GOT3 (cell line): ENCODE measurements at places on chromosomes 7 and 10.

DNA sequence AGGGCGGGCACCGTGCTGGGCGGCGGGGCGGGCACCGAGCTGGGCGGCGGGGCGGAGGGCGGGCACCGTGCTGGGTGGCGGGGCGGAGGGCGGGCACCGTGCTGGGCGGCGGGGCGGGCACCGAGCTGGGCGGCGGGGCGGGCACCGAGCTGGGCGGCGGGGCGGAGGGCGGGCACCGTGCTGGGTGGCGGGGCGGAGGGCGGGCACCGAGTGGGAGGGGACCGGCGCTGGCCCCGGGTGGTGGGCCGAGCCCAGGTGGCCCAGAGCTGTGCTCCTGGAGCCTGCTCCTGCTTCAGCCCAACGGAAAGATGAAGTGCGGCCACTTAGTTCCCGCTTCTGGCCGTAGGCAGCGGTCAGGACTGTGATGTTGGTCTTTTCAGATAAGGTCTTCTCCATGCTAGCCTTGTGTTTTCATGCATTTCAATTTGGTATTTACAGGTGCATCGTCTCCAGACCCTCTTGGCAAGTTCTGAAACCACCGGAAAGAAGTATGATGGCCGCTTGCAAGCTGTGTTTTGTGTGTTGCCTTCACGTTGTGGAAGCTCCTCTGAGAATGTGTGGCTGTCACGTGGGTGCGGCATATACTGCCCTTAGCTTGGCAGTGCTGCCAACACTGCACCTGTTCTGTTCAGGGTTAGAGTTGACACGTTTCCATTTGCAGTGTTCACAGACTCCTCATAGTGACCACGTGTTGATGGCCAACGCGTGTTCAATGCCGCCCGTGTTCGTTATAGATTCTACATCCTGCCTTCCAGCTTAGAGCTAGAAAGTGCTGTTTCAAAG is 25.2 kb downstream of the IQCE start:
- no peak for DNase-seq

DNA sequence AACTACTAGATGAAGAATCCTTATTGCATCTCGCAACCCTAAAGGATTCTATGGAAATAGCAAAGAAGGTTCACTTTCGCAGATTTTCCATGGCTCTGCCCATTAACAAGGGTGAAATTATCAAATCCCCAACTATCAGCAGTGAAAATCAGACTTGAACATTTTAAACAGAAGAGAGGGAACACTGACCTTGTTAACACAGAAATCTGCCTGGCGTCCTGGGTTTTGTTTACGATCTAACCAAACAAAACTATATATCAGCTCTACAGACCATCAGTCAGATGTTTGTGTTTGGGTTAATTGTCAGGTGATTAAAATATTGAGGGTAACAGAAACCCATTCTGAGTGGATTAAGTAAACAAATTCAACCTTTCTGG is 1.9 kb downstream of the CTTNBP2 start:
- DNase-seq, result no peak

- no peak for DNase-seq
These were observed 36.1 kb downstream of the KCTD7 start for GRCh38 chr7:66664590-66665293.

- no peak for DNase-seq
These were observed 11.3 kb upstream of the LAMB1 start for GRCh38 chr7:108014215-108014614.

DNA sequence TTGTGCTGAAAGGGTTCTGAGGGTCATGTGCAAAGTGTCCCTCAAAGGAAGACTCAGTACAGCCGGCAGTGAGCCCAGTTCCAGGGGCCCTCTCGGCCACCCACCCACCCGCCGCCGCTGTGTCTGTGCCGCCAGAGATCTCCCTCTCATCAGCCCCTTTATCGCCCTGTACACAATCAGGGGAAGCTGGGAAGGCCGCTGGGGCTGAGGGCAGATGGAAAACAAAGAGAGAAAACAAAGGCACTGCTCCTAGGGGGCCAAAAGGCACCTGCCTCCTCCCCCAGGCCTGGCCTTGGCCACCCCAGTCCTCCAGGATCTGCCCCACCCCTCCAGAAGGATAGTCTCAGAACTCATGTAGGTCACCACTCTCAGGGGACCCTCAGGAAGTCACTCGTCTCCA is 67.0 kb downstream of the ZMIZ1 start:
- DNase-seq, result no peak

- no peak for DNase-seq
These were observed 54.1 kb downstream of the BBS9 start for GRCh38 chr7:33183504-33183903.

GRCh38 chr10:32923849-32924248 is 34.2 kb downstream of the ITGB1 start:
- no peak for DNase-seq

DNA sequence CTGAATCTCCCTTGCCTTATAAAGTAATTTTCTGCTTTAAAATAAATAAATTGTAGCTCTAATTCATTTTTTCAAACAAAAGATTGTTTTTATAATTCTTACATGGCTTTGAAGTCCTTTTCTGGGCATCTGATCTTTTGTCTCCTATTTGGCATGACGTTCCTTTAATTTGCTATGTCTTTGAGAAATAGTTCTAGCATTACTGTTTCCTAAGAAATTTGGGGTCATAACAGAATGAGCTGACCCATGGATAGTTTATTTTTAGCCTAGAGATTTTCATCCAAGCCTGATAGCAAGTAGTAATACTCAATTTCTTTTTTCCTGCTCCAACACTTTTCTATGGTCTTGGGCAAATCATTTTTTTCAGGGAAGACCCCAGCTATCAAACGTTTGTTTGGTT is 31.4 kb downstream of the CCDC71L start:
- DNase-seq, result no peak

DNA sequence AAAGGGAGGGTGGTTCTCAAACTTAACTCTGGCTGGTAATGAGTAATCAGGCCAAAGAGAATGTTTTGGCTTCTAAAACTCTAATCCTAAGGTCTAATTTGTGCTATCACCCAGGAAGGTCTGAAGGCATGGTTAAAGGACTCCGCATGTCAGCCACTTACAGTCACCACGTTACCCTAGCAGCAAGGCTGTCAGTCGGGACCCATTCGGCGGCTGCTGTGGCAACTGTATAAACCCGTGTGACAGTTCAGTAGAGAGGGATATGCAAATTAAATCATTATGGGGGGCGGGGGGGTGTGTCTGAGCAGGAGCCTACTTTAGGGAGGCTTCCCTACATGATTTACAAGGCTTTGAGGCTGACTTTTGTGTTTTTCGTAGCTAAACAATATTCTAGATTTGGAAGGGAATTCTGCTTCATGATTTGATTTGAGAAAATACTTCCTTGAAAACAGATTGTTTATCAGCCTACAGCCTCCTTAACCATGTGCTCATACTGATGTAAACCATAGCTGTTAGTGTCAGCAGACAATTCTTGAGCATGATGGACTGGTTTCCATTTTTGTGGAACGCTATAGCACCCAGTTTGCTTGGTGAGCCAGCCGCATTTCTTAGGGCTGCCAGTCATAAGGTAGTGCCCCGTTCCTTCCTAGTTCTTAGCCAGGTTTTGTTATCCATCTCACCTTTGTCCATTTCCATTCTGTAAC is 284.4 kb downstream of the USP6NL start:
- DNase-seq, result no peak

DNA sequence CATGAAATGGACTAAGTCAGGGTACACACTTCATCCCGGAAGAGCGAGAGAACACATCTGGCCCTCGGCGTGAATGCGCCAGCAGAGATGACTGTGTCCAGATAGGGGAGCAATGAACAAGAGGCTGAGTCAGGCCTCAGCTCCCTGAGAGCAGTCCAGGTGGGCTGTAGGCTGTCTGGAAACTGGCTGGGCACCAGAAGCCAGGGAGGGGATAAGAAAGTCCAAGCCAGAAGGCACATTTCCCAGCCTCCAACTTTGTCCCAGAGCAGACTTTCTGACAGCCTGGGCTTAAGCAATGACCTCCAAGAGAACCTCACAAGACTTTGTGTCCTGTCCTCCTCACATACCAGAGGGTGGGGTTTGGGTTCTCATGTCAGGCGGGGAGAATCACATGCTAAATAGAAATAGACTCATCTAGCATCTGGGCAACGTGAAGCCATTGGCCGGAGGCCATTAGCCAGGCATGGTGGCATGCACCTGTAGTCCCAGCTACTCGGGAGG is 157.2 kb downstream of the ARHGAP12 start:
- DNase-seq, result no peak
